Calu3 (cell line): ENCODE measurements at places on chromosomes 13 and 19. TPM values are rescaled to one million over a fixed set of nuclear protein-coding genes. Genes with fewer than 3 reads are reported as not detected.

ITM2B gene
- 357 and 362 TPM in 2 replicates for total RNA-seq

PRR19 gene
- total RNA-seq: 1.7 and 2.4 TPM in 2 replicates

- H3K4me1 ChIP-seq: peaks cover 14% of the 10 kb centered on the region
- H3K27me3 ChIP-seq: peaks cover 31% of the 10 kb centered on the region
- DNase-seq: peak; percentile 82
- H3K36me3 ChIP-seq: peaks cover 5% of the 10 kb centered on the region
These were observed 38.4 kb upstream of the TCF3 start for GRCh38 chr19:1690699-1691307.

DNA sequence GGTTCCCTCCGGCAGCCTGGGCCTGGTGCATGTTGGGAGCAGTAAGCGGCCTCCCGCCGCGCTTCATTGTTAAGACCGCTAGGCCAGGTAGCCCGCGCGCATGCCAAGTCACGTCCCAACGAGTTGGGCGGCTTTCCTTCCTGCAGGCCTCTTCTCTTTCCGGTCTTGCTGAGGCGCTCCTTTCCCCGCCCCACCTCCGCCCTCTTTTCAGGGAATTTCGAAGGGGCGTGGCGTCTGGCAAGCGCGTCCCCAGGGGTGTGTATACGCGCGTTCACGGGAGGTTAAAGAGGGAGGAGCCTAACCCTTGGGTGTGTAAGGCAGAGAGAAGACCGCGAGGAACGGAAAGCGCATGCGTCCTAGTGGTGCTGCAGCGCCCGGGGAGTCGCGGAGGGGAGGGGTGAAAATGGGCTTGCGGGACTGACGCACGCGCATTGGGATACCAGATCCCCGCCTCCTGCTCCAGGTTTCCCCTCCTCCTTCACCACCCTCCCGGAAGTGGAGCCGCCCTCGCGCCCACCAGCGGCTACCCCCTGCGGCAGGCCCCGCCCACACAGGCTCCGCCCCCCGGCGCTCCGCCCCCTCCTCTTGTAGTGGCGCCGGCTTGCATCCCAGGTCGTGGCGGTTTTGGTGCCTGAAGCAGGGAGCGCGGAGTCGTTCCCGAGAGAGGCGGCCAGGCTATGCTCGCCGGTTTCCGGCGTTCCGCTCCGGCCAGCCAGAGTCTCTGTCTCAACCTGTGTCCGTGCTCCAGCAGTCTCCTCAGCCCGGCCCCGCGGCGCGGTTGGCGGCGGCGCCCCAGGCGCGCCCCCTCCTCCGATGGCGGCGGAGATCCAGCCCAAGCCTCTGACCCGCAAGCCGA is at the start of gene WDFY2:
Gene WDFY2 (plus strand): TSS at position 588 of the 856 bp plus-strand sequence. CDS start 226 bp downstream, at position 814.
- H3K4me3 ChIP-seq: peak within 1 kb of the TSS; percentile 84
- peak within 1 kb of the TSS; percentile 60 for H3K27ac ChIP-seq
- no peaks in the 10 kb centered on the region for H3K27me3 ChIP-seq
- H3K4me1 ChIP-seq: peaks cover 13% of the 10 kb centered on the region
- peaks cover 19% of the 10 kb centered on the region for H3K36me3 ChIP-seq

- no peak overlapping the region for H3K27ac ChIP-seq
- H3K27me3 ChIP-seq: peaks cover 33% of the 10 kb centered on the region
- no peak for DNase-seq
- H3K4me3 ChIP-seq: no peak overlapping the region
- no peaks in the 10 kb centered on the region for H3K36me3 ChIP-seq
These were observed 50.4 kb upstream of the CYP4F8 start for GRCh38 chr19:15564534-15565168.

DNA sequence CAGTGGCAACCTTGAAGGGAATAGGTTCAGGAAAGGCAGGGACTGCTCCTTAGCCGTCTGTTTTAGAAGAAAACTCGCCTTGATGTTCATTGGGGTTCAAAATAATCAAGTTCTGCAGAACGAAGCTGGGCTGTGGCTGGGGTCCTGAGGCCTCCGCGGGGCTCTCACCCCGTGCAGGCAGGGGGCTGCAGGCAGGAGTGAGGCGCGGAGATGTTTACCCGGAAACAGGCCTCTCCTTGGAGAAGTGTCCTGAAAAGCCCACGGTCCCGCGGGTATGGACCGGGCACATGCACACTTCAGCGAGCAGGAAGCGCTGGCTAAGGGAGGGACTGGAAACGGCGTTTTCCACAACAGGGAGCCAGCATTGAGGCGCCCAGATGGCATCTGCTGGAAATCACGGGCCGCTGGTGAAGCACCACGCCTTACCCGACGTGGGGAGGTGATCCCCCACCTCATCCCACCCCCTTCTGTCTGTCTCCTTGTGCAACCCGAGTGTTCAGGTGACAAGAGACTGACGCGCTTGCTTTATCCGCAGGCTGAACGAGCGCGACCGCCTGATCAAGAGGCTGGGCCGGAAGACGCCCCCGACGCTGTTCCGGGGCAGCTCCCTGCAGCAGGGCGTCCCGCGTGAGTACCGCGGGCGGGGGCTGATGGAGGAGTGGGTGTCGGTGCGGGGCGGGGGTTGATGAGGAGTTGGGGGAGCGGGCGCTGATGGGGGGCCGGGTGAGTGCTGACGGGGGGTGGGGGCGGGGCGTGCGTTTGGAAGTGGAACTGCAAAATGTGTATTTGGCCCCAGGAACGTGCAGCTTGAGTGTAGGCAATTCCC is 39.6 kb downstream of the SHISA2 start:
- H3K4me3 ChIP-seq: no peak overlapping the region
- H3K36me3 ChIP-seq: no peaks in the 10 kb centered on the region
- H3K4me1 ChIP-seq: peaks cover 13% of the 10 kb centered on the region
- DNase-seq: no peak
- no peak overlapping the region for H3K27ac ChIP-seq

- peaks cover 6% of the 10 kb centered on the region for H3K36me3 ChIP-seq
- no peak overlapping the region for H3K4me3 ChIP-seq
- no peaks in the 10 kb centered on the region for H3K4me1 ChIP-seq
- H3K27ac ChIP-seq: no peak overlapping the region
These were observed 7.5 kb upstream of the ZNF808 start for GRCh38 chr19:52520013-52520412.

GRCh38 chr13:34749046-34749445 is 193.0 kb upstream of the NBEA start:
- H3K4me3 ChIP-seq: no peak overlapping the region
- H3K27me3 ChIP-seq: no peaks in the 10 kb centered on the region
- H3K36me3 ChIP-seq: peaks cover 12% of the 10 kb centered on the region
- H3K4me1 ChIP-seq: no peaks in the 10 kb centered on the region

- no peak overlapping the region for H3K4me3 ChIP-seq
- no peak overlapping the region for H3K27ac ChIP-seq
- H3K4me1 ChIP-seq: peaks cover 22% of the 10 kb centered on the region
- no peaks in the 10 kb centered on the region for H3K27me3 ChIP-seq
- no peak for DNase-seq
- peaks cover 24% of the 10 kb centered on the region for H3K36me3 ChIP-seq
These were observed 3.6 kb downstream of the LRRC25 start for GRCh38 chr19:18393836-18394235.
